ENCODE measurements at places on chromosomes 11 and 22. TPM values are rescaled to one million over a fixed set of nuclear protein-coding genes. Genes with fewer than 3 reads are reported as not detected.

MUC5AC gene
- total RNA-seq, result not detected

HDHD5 gene
- 56.0 TPM for total RNA-seq

TMEM45B gene
- 2.4 TPM for total RNA-seq

DCDC1 gene
- 0.26 TPM for total RNA-seq

PKP3 gene
- total RNA-seq, result not detected

COX8A gene
- 461 TPM for total RNA-seq

BEST1 gene
- 0.05 TPM for total RNA-seq

OR2AG1 gene
- total RNA-seq, result not detected

IRAG1 gene
- total RNA-seq, result 0.13 TPM

MRGPRX4 gene
- not detected for total RNA-seq

KRTAP5-11 gene
- total RNA-seq, result not detected

PGM2L1 gene
- total RNA-seq, result 5.1 TPM

EMSY gene
- total RNA-seq, result 30.3 TPM

CHEK2 gene
- total RNA-seq, result 40.1 TPM

EMID1 gene
- not detected for total RNA-seq

KDM4E gene
- total RNA-seq, result not detected

ZNF280B gene
- total RNA-seq, result 2.4 TPM

SCUBE1 gene
- total RNA-seq, result not detected

NNMT gene
- total RNA-seq, result not detected
